ENCODE measurements at places on chromosomes 4 and X.

GRCh38 chr4:25351777-25352416 lies 25.2 kb upstream of the ANAPC4 start:
- DNase-seq = no peak

DNA sequence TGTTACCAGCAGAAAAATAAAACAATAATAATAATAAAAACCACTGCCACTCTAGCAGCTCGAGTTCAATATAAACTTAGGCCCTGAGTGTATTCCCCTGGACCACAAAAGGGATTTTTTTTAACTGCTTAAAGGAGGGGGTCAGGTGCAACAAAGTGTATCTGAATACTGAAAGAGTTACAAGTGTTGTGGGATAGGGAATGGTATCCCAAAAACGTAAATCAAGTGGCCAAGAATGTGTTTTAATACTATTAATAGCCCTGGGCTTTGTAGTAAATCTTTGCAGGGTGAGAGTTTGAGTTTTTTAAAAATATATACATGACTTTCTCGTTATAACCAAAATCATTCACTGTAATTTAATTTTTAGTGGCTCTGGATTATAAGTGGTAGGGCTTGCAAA lies 860.1 kb upstream of the INTU start:
- DNase-seq = no peak

- DNase-seq = no peak
Observed at GRCh38 chr4:25527034-25527433, 128.6 kb upstream of the SLC34A2 start.

GRCh38 chrX:149453906-149454822 lies 50.9 kb downstream of the IDS start:
- DNase-seq = no peak

DNA sequence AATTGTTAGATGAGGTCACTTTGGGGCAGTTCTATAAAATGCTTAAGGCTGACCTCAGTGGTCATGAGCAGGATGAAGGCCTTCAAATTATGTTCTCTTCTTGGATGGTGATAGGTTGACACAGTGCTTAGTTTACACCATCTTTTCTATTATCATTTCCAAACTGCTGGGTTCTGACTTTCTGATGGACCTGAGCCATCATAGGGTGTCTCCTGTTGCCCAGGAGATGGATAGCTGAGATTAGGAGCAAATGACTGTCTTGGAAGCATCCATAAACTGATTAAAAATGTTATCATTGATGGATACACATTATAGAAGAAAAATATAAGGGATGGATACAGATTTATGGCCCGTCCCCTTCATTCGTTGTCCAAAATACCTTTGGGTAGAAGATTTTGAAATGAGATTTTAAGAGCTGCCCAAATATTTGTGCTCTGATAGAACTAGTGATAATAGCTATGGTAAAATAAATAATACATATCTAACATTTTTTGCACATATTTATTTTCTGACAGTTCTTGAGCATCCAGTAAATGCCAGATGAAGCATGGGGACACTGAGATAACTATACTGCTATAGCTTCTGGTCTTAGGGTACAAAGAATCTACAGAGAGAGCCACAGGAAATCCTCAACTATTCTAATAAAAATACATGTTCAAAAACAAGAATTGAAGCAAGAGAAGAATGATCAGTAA lies 839.4 kb upstream of the LCORL start:
- DNase-seq = no peak

DNA sequence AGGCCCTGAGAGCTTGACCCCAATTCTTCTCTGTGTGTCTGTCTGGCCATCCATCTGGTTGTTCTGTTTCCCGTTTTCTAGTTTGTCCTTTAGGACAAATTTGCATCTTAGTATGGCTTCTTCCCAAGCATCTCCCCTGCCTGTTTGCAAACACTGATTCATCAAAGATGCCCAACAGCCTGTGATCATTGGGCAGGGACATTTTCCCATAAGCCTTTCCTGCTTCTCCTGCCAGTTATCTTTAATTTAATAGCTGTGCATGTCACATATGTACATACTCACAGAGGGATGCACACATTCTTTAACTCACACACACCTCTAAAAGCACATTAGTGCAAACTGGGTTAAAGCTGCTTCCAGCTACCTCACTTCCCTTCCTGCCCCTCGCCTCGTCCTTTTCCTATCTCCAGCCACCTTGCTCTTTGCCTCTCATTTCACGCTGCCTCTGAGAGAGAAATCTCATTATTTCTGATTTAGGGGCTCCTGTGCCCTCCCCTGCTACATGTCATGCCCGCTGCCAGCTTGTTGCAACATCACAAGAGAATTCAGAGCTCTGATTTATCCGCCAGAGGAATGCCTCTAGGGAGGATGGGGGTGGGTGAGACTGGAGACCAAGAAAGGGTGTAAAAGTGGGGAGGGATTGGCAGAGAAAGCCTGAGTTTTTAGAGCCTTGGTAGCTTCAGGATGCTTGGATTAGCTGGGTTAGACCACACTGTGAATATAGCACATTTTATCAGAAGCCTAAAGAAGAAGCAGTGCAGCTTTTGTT lies 100.6 kb downstream of the NHS start:
- no peak for DNase-seq

GRCh38 chr4:110977554-110977953 lies 354.7 kb upstream of the PITX2 start:
- DNase-seq = no peak

DNA sequence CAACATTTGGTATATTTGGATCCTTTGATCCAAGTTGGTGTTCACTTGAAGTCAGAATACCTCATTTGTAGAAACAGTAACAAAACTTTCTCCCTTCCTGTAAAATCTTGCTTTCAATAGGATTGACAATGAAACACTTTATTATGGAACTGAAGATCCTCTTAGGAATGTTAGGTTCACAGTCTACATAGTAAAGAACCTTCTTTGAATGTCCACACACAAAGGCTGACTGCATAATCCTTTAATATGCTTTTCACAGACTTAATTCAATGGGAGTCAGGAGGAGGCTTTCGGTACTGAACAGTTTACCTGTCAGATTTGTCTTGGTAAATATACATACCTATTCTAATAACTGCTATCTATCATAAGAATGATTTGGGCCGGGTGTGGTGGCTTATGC lies 188.5 kb downstream of the SPRY1 start:
- DNase-seq = no peak

DNA sequence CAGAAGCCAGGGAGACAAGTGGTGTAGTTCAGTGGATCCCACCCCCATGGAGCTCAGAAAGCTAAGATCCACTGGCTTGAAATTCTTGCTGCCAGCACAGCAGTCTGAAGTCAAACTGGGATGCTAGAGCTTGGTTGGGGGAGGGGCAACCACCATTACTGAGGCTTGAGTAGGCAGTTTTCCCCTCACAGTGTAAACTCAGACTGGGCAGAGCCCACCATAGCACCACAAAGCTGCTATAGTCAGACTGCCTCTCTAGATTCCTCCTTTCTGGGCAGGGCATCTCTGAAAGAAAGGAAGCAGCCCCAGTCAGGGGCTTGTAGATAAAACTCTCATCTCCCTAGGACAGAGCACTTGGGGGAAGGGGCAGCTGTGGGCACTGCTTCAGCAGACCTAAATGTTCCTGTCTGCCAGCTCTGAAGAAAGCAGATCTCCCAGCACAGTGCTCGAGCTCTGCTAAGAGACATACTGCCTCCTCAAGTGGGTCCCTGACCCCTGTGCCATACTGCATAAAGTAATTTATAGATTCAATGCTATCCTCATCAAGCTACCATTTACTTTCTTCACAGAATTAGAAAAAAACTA lies 163.2 kb downstream of the HHIP start:
- no peak for DNase-seq

- no peak for DNase-seq
Observed at GRCh38 chr4:8553991-8554405, 26.2 kb upstream of the GPR78 start.

DNA sequence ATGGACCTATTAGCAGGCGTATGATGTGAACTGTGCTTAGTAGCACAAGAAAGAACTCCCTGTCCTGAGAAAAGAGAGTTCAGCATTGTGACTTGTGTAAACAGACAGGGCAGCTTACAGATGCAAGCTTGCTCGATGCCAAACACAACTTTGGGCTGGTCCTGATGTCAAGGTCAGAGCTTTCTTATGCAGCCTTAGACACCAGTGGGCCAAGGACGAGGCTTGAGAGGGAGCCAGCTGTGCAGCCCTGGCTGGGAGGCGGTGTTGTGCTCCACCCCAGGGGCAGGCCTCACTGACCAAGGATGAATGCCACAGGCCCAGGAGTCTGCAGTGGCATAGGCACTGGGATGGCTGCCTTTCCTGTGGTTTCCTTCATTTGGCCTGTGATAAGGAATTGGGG lies 35.4 kb downstream of the JADE1 start:
- no peak for DNase-seq

- no peak for DNase-seq
Observed at GRCh38 chr4:57154926-57155325, 44.7 kb upstream of the IGFBP7 start.

DNA sequence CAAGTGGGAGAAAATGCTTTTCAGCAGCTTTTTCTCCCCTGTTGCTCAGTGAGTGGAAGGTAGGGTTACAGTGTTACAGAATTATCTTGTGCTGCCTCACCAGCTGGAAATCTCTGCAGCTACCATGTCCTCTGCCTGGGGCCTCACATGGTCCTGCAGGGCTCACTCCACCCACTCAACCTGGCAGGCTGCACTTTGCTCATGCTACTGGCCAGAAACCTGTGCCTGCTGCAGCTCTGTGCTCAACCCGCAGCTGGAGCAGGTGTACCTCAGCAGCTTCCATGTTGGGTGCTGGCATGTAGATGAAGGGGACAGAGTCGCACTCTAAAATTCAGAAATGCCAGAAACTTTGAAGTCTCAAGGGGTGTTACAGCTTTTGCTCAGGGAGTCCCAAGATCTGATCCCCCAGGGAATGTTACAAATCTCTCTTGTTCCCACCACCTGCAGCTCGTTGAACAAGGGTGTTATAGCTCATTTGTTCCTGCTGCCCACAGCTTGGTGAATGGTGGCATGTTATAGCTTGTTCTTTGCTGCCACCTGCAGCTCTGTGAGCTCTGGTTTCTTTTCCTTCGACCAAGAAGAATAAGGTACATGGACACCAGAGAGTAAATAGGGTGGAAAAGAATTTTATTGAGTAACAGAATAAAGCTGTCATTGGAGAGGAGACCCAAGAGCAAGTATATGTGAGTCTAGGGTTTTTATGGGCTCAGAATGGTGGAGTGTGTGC lies 845.8 kb downstream of the TECRL start:
- no peak for DNase-seq

GRCh38 chr4:94298725-94299252 lies 43.8 kb downstream of the HPGDS start:
- no peak for DNase-seq

- no peak for DNase-seq
Observed at GRCh38 chr4:26141051-26141721, 179.6 kb upstream of the RBPJ start.

- DNase-seq = no peak
Observed at GRCh38 chr4:176945334-176945733, 152.6 kb upstream of the VEGFC start.

- no peak for DNase-seq
Observed at GRCh38 chr4:12734586-12734985, 749.6 kb downstream of the RAB28 start.

- DNase-seq = no peak
Observed at GRCh38 chr4:123674762-123675465, 278.3 kb downstream of the SPRY1 start.

- DNase-seq = no peak
Observed at GRCh38 chr4:150256841-150257730, 178.8 kb downstream of the DCLK2 start.

GRCh38 chrX:28910487-28910886 lies 323.2 kb downstream of the IL1RAPL1 start:
- DNase-seq = no peak

- no peak for DNase-seq
Observed at GRCh38 chrX:41870719-41871151, 52.6 kb downstream of the CASK start.

GRCh38 chr4:145299380-145300076 lies 119.1 kb upstream of the OTUD4 start:
- no peak for DNase-seq

DNA sequence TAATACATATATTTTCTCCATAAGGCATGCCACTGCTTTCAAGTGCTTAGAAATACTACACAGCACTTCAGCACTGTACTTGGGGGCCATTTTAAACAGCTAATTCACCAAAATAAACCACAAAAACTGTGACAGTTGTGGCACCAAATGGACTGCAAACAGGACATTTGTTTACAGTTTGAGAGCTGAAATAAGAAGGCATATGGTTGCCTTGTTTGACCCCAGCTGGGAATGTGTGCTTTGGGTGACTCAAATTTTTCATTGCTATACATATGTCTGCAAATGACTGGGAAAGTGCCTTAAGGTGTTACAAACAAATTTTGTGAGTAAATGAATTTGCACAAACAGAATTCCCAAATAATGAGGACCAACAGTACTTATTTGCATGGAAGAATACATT lies 124.2 kb downstream of the BANK1 start:
- no peak for DNase-seq

- DNase-seq = no peak
Observed at GRCh38 chrX:43633757-43634156, 22.3 kb upstream of the MAOA start.

- no peak for DNase-seq
Observed at GRCh38 chr4:108361886-108362285, 193.2 kb upstream of the LEF1 start.

GRCh38 chr4:20251031-20251795 lies 492 bp upstream of the SLIT2 start:
- no peak for DNase-seq

GRCh38 chr4:7697343-7697742 lies 242.3 kb downstream of the AFAP1 start:
- no peak for DNase-seq

GRCh38 chr4:138835832-138836533 lies 179.6 kb upstream of the NOCT start:
- no peak for DNase-seq

DNA sequence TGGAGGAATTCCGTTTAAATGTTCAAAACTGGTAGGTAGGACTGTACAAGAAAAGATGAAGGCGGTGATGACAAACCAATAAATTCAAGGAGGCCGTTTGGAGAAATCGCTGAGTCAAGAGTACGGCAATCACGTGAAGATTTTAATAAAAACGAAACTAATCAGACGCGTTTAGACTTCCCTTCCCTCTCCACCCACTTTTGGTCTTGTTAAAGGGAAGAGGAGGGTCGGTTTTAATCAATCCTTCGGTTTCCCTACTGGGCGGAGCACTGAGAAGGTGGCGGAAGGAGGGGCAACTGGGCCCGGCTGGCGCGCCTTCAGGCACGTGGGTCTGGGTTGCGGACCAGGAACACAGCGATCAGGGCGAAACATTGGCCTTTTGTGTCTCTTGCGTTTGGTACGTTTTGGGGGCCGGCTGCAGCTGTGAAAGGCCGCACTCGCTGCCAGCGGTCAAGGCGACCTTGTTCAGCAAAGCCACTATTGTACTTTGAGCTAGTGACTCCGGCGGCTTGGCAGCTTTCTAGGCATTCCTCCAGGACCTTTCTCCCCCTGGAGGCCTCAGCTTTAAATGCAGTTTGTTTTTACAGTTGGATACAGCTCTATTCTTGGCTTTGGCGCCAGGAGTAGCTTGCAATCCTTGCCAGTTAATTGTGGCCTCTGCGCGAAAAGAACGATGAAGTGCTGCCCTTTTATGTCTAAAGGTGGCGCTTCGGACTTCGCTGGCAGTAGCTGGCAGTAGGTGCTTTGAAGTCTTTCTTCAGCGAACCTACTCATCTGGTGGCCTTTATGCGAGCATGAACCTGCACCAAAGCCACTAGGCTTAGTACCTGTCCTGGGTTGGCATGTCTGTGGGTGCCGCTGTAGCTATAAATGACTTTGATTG lies 16.8 kb upstream of the LAMP2 start:
- DNase-seq = peak; percentile 33

- DNase-seq = no peak
Observed at GRCh38 chr4:104064646-104065577, 345.1 kb upstream of the TACR3 start.
